WTC11 (cell line): ENCODE measurements at places on chromosomes 7 and 10.

GRCh38 chr7:92343714-92344113, 97.9 kb downstream of the ANKIB1 start:
- H3K27me3 ChIP-seq, result no peaks in the 10 kb centered on the region
- H3K4me1 ChIP-seq, result no peaks in the 10 kb centered on the region
- DNase-seq, result no peak
- H3K4me3 ChIP-seq, result no peak overlapping the region
- no peak overlapping the region for H3K27ac ChIP-seq

DNA sequence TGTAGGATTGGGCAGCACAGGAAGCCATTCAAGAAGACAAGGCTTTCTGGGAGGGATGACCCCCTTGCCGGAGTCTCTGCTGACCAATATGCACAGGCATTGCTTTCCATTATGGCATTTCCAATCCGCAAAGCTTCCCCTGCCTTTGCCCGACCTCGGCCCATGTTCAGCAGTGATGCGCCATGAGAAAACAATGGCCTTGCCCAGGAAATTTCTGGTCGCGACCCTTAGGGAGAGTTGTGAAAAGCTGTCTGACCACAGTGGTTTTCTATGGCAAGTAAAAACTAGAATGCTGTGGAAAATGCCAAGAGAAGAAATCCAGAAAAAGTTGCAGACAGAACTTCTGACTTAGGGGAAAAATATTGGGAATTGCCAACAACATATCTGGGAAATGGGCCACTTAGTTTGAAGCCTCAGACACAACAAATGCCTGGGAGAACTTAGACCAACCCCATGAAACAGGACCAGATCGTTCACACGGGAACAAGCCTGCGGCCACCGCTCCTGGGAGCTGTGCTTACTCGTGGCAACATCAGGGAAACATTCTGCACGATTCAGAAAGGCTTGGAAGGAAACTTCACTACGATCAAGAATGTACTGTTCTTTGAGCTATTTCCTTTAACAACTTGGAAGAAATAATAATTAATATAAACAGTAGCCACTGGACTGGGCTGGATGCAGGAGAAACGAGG, 512.4 kb downstream of the TNS3 start:
- H3K36me3 ChIP-seq, result no peaks in the 10 kb centered on the region; the same call in 1 of the 2 replicates
- peaks cover 11% of the 10 kb centered on the region; the same call in 1 of the 2 replicates for H3K4me1 ChIP-seq
- H3K27ac ChIP-seq, result no peak overlapping the region
- DNase-seq, result no peak

DNA sequence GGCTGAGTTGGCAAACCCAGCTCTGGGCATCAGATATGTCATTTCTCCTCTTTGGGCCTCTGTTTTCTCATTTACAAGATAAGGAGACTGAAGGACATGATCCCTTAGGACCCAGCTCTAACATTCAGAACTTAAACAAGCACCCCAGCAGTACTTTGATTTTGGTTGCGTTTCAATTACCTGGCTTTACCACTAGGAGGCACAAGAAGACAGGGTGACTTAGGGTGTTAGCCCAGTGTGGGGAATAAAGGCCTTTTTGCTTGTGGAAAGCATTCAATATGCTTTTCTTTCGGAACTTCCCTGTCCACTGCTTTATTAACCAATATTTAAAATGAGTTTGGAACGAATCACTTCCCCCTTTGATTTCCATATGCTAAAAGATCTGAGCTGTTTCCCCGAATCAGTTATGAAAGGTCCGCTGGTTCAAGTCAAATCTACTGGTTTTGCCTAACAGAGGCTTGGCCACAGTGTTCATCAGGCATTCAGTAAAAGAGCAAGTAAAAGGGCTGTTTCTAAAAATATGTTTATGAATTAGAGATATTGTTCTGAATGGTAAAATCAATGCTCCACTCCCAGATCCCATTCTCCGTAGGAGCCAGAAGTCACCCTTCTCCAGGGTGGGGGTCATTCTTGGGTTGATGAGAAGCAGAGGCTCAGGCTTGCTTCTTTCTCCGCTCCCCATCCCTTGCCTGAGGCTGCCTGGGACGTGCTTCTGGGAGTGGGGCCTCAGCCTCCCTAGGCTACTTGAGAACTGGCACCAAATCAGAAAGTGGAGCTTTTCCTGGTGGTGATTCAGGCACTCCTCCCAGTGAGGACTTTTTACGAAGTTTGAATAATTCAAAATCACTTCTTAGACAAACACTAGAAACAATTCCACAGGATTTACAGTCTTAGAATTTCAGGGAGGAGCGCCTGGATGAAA, 105.5 kb downstream of the MYOF start:
- no peak overlapping the region for H3K4me3 ChIP-seq
- no peak overlapping the region for H3K27ac ChIP-seq
- no peaks in the 10 kb centered on the region for H3K27me3 ChIP-seq
- no peak for DNase-seq
- H3K4me1 ChIP-seq, result peaks cover 4% of the 10 kb centered on the region; the same call in 1 of the 2 replicates

- H3K4me1 ChIP-seq, result peaks cover 18% of the 10 kb centered on the region
- no peaks in the 10 kb centered on the region for H3K36me3 ChIP-seq
- H3K27me3 ChIP-seq, result no peaks in the 10 kb centered on the region
These were observed 84.7 kb downstream of the SLC16A9 start for GRCh38 chr10:59624951-59625350.

- H3K27ac ChIP-seq, result no peak overlapping the region
- no peaks in the 10 kb centered on the region for H3K27me3 ChIP-seq
- no peak overlapping the region for H3K4me3 ChIP-seq
- no peaks in the 10 kb centered on the region for H3K36me3 ChIP-seq
- DNase-seq, result no peak
These were observed 31.2 kb downstream of the GFRA1 start for GRCh38 chr10:116241642-116242410.

- H3K36me3 ChIP-seq, result peaks cover 10% of the 10 kb centered on the region
- peak overlapping the region; percentile 67 for H3K4me3 ChIP-seq
- peaks cover 51% of the 10 kb centered on the region for H3K4me1 ChIP-seq
- peak; percentile 37 for DNase-seq
These were observed 2.8 kb downstream of the AGAP3 start for GRCh38 chr7:151088856-151089699.

DNA sequence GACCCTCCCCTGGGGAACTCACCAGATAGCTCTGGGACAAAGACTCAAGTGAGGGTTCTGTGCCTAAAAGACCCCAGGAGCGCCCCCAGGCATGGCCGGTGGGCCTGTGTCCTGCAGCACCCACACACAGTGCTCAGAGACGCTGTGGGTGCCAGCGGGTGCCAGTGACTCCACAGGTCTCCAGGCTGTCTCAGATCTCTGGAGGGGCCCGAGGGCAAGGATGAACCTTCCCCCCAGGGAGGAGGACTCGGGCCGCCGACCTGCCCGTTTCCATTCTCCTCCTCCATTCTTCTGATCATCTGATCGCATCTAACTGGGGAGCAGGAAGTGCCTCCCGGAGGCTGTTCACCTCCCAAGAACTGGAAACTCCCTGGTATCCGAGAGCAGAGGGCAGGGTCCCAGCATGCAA, 980 bp downstream of the ADAM8 start:
- no peak for DNase-seq
- no peaks in the 10 kb centered on the region for H3K36me3 ChIP-seq
- H3K27me3 ChIP-seq, result no peaks in the 10 kb centered on the region
- peak overlapping the region; percentile 54 for H3K4me3 ChIP-seq

DNA sequence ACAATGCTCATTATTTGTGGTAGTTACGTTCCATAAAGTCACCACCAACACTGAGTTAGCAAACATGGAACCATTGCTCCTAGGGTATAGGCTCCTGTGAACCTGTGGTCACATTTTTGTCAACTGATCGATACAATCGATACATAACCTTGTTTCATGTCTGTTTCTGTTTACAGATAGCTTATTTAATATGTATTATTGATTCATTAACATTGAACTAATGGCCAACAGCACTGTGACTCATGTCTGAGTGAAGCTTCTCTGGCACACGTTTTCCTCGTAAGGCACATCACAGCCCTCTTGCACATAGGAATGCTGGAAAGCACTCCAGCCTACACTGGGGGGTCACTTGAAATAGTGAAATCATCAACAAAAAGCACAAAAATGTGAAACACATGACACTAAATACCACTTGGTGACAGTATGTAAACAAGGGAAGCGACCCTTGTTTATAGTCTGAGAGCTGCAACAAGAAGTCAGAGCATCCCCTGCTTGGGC, 27.0 kb downstream of the GHRHR start:
- no peak overlapping the region; the same call in 1 of the 2 replicates for H3K27ac ChIP-seq
- no peak overlapping the region for H3K4me3 ChIP-seq
- peaks cover 7% of the 10 kb centered on the region for H3K27me3 ChIP-seq
- H3K36me3 ChIP-seq, result peaks cover 16% of the 10 kb centered on the region
- peaks cover 50% of the 10 kb centered on the region for H3K4me1 ChIP-seq
